Dermis blood vessel endothelial cell (primary cell): ENCODE measurements at places on chromosomes 6 and 20. TPM values are rescaled to one million over a fixed set of nuclear protein-coding genes. Genes with fewer than 3 reads are reported as not detected.

The ATAT1 gene
- total RNA-seq: 3.4 and 3.7 TPM in 2 replicates

The NMBR gene
- not detected in 2 replicates for total RNA-seq

The PXT1 gene
- total RNA-seq: not detected in 2 replicates

The TTBK1 gene
- total RNA-seq: 0.05 TPM in 1 of 2 replicates, not detected in the other

GRCh38 chr20:57410398-57410920 lies 19.3 kb downstream of the RBM38 start:
- DNase-seq: no peak

- no peak for DNase-seq
These were observed 65.7 kb downstream of the MRPL14 start for GRCh38 chr6:44061375-44062104.

- DNase-seq: no peak
These were observed 4.6 kb upstream of the RGS17 start for GRCh38 chr6:153135681-153136080.

DNA sequence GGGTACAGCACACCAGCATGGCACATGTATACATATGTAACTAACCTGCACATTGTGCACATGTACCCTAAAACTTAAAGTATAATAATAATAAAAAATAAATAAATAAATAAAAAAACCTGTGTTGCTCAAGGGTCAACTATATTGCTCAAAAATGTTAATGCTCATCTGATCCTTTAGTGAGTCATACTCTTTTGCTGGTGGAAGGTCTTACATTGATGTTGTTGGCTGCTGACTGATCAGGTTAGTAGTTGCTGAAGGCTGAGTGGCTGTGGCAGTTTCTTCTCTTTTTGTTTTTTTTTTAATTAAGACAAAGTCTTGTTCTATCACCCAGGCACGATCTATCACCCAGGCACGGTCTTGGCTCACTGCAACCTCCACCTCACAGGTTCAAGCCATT lies 29.6 kb upstream of the SMIM26 start:
- no peak for DNase-seq

- no peak for DNase-seq
These were observed 45.0 kb downstream of the CARMIL1 start for GRCh38 chr6:25324066-25324762.
